Renal cortex interstitium (tissue), 15 donors: ENCODE measurements at places on chromosomes 5 and 9. TPM values are rescaled to one million over a fixed set of nuclear protein-coding genes. Genes with fewer than 3 reads are reported as not detected.

DNA sequence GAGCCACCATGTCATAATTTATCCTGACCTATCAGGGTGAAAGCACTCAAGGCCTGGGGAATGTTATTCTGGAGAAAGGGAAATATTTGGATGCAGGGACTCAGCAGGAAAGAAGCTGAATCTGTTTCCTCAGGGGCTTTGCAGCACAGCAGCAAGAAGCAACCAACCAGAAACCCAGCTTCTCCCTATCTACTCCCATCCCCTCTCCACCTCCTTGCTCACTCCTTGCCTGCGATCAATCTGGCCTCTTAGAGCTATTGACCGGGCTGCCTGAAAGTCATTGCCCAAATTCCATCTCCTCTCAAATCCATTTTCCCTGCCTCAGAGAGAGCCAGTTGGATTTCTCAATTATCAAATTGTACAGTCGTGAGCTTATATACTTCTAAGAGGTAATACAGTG, 542.0 kb upstream of the TRPC7 start:
- no peak for DNase-seq

DNA sequence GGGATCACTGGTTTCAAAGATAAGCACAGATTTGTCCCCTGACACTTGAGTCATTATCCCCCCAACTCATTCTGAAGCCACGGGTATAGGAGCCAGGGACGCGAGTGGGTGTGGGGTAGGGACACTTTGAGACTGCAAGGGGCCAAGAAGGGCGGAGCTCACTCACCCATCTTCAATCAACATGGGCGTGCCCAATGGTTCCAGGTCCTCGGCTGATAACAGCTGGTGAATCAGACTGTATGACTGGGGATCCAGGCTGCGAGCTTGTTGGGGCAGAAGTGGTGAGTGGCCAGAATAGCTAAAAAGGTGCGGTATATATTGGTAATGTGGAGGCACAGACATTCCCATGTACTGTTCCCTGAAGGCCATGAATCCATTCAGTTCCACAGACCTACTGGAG, 30.7 kb upstream of the NR5A1 start:
- DNase-seq: no peak

BARHL1 gene
- polyA plus RNA-seq: not detected

PTPN3 gene
- 54.2 TPM for polyA plus RNA-seq

SAXO1 gene
- polyA plus RNA-seq: 0.19 TPM
